ENCODE measurements at places on chromosomes 6 and 20.
A peak's percentile ranks its signal among the peaks of the same experiment; 100 is the strongest.

GRCh38 chr6:134123666-134124208 is 71.3 kb upstream of the SLC2A12 start:
- DNase-seq = peak; percentile 35

- DNase-seq = peak; percentile 26
Measured at GRCh38 chr6:17580518-17581048, 19.5 kb upstream of the FAM8A1 start.

GRCh38 chr20:24665741-24666191 is 196.3 kb downstream of the SYNDIG1 start:
- no peak for DNase-seq

DNA sequence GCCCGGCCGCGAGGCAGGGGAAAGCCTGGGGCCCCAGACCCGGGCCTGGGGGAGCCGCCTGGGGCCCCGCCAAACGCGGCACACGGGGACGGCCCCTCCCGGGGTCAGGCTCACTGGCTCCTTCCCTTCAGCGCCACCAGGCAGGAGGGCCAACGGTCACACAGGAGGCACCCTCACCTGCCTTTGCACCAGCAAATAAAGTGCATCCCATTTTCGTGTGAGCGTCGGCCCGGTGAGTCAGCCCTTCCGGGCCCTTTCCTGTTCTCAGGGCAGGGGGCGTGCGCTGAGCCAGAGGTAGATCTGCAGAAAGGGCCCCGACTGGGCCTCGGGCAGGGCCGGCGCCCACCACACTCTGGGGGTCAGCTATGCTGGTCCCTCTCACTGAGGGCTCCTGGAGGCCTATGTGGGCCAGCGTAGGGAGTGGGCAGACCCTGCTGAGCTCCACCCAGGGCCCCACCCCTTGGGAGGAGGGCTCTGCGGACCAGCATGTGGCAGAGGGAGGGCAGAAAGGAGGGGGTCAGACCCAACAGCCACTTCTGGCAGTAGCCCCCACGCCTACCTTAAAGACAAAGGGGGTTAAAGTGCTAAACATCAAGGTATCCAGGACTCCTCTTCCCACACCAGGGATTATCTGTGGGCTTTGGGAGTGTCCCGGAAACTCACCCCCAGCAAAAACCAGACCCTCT is 931 bp upstream of the UCKL1 start:
- DNase-seq = peak; percentile 91

GRCh38 chr6:26056583-26057350 is 30.5 kb upstream of the HFE start:
- DNase-seq = no peak

All from RWPE1 (cell line).